ENCODE measurements at places on chromosomes 12 and 14. TPM values are rescaled to one million over a fixed set of nuclear protein-coding genes. Genes with fewer than 3 reads are reported as not detected.

GRCh38 chr12:49198431-49199155, 9.7 kb upstream of the TUBA1A start:
- DNase-seq: peak; percentile 64

GRCh38 chr14:69088586-69088985, 64.3 kb downstream of the DCAF5 start:
- DNase-seq: no peak

GRCh38 chr12:82650627-82651337, 35.9 kb upstream of the TMTC2 start:
- peak; percentile 45 for DNase-seq

- no peak for DNase-seq
Observed at GRCh38 chr12:69469854-69470188, 367 bp upstream of the FRS2 start.

CAND1 gene
- total RNA-seq: 129 TPM

TGFB3 gene
- 69.4 TPM for total RNA-seq

DPF3 gene
- total RNA-seq: 20.6 TPM

GRCh38 chr12:45775964-45776363, 46.5 kb downstream of the ARID2 start:
- peak; percentile 12 for DNase-seq

DNA sequence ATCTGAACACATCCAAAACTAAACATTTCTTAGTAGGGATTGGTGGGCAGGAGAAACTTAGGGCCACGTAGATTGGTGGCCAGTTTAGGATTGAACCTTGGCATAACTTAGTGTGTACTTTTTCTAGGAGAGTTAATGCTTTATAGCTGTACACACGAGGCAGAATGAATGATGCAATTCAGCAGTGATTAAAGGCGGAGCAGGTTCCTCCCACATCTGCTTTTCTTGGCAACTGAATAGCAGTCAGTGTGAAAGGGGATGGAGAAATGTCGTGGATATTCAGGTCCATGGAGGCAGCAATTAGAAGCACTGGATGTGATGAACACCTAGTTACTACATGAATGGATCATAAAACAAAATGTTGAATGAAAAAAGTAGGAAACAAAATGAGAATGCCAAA, 493.8 kb downstream of the FUT8 start:
- no peak for DNase-seq

DDX47 gene
- total RNA-seq: 71.2 TPM

DNA sequence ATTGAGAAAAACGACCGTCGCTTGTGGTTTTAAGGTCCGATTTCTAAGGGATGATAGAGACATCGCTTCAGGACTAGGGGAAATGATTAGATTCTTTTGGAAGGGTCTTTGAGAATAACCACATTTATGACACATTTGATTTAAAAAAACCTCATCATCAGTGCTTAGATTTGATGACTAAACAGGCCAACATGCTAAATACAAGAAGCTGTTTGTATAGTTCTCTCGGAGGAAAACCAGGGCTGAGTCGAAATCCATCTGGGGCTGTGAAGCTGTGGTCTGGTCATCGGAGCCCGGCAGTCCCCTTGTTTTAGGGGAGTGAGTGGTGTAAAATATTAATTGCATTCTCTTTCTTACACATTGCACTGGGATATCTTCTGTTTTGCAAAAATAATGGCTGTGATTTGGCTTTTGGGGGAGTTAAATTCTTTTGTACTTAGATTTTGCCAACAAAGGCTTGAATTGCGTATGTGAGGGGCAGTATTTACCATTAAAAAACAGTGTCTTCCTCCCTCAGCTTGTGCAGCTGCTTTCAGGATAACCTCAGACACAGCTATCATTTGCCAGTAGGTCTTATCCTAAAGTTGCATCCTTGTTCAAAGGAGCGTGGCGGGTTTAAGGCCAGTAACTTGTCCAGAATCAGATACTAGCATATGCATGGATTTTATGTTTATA, 550 bp downstream of the GNG2 start:
- peak; percentile 50 for DNase-seq

ASPG gene
- 0.82 TPM for total RNA-seq

DNA sequence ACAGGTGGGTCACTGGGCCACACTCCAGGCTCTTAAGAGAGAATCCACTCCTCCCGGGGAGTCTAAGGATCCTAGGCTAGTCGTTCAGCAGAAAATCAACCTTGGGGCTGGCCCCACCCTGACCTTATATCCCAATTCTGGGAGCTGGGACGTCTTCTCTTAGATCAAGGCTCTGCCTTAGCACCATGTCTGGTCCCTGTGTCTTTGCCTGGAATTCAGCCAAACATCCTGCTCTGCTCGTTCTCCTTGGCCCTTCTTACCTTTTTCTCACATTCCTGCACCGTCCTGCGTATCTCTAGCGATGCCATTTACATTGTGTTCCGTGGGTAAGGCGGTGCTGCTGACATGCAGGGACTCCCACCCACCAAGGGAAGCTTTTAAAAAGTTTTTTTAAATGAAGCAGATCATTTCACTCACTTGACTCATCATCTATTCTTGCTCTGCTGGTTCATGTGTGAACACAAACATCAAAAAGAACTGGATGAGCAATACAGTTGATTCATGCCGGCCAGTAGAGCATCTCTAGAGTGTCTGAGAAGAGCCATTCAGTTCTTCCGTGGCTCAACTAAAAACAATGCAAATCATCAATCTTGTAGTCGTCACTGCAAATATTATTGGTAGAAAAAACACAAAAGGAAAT, 50.2 kb downstream of the KCNK13 start:
- DNase-seq: no peak

CDKL1 gene
- 5.5 TPM for total RNA-seq

- no peak for DNase-seq
Observed at GRCh38 chr14:89144642-89145041, 272.4 kb downstream of the FOXN3 start.

STON2 gene
- 91.2 TPM for total RNA-seq

DNA sequence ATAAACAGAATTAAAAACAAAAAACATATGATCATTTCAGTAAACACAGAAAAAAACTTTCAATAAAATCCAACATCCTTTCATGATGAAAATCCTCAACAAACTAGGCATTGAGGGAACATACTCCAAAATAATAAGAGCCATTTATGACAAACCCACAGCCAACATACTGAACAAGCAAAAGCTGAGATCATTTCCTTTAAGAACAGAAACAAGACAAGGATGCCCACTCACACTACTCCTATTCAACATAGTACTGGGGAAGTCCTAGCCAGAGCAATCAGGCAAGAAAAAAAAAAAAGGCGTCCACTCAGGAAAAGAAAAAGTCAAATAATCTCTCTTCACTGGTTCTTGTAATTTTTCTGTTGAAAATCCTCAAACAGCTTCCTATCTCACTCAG, 30.1 kb downstream of the MRPL42 start:
- DNase-seq: no peak

GRCh38 chr14:97331526-97331925, 534.3 kb downstream of the VRK1 start:
- no peak for DNase-seq

TESPA1 gene
- 0.92 TPM for total RNA-seq

- DNase-seq: no peak
Observed at GRCh38 chr14:104425763-104426646, 153.6 kb upstream of the C14orf180 start.

DNA sequence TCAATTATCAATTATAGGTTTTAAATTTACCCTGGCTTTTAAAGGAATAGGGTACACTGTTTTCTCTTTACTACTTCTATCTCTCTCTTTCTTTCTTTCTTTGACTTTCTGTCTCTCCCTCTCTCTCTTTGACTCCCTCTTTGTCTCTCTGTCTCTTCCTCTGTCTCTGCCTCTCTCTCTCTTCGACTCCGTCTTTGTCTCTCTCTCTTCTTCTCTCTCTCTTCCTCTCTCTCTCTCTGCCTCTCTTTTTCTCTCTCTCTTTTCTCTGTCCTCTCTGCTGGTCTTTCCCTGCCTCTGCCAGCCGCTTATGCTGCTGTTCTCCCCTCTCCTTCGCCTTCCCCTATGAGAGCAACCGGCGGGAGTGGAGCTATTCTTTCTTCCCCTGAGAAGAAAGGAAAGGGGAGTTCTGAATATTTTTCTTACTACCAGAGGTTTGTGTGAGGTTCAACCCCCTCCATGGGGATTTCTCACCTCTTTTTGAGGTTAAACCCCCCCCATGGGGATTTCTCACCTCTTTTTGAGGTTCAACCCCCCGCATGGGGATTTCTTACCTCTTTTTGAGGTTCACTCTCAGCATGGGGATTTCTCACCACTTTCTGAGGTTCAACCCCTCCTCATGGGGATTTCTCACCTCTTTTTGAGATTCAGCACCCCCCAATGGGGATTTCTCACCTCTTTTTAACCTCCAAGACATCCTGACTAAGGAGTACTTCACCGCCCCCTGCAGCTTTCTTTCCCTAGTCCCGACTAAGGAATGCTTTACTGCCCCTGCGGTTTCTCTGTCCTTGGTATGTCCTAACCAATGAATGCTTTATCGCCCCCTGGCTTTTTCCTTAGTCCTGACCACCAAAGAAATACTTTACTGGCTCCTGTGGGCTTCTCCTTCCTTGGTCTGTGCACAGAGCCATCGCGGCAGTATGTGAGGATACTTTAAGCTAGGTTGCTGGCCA, 27.4 kb upstream of the DDHD1 start:
- DNase-seq: no peak

GRCh38 chr12:78824918-78825317, 39.7 kb upstream of the SYT1 start:
- DNase-seq: no peak

- DNase-seq: no peak
Observed at GRCh38 chr12:66699738-66700482, 21.0 kb upstream of the GRIP1 start.

DNA sequence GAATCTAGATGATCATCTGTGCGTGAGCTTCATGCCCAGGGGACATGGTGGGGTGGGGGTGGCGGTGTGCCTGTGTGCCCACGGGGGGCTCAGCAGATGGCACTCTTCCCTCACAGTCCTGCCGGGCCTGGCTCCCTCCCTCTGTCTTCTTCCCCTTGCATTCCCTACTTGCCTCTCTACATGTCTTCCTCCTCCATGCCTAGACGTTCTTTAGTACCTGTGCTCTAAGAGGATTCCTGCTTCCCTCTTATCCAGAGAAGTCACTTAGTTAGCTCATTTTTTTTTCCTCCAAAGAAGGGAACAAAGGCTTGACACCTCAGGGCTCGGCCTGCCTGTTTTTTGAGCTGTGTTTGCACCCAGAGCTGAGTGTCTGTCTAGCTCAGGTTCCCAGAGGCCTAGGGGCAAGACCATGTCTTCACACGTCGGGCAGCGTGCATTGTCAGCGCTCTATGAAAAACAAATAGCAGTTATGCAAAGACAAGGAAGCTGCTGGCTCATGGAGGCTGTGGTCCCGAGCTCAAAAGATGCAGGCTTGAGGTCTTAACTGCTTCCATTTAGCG, 48.8 kb downstream of the NINJ2 start:
- DNase-seq: peak; percentile 57

DNA sequence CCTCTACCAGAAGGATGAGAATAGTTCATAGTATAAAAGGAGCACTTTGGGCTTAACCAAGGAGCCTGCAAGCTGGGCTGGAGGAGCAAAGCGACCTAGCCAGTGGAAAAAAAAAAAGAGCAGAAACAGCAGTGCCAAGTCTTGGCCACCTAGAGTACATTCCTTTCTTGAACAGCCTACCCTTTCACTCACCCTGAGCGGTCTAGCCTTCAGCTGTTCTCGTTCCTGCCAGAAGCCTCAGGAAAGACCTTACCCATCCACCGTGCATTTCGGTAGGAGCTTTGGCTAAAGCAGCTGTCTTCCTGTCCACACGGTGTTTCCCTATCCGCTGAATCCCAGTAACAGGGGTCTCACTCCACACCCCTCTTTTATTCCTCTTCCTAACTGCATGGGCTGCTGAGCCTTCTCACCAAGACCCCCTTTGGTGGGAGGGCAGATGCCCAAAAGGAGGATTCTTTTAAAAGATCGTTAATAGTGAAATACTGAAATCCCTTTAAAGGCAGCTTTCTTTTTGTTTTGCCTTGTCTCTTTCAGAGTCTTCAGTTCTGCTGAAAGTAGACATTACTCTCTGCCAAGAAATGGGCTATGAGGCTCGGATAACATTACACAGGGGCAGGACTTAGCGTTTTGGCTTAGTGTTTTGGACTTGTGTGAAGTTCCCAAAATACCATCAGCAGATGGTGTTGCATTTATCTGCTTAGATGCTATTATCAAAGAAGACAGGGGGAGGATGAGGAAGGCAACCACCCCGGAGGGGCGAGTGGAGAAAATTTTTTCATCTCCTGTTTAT, 88.5 kb upstream of the METAP2 start:
- DNase-seq: peak; percentile 92

- DNase-seq: peak; percentile 35
Observed at GRCh38 chr12:120115692-120116440, 687 bp downstream of the RAB35 start.

RAB15 gene
- 4.9 TPM for total RNA-seq

DNA sequence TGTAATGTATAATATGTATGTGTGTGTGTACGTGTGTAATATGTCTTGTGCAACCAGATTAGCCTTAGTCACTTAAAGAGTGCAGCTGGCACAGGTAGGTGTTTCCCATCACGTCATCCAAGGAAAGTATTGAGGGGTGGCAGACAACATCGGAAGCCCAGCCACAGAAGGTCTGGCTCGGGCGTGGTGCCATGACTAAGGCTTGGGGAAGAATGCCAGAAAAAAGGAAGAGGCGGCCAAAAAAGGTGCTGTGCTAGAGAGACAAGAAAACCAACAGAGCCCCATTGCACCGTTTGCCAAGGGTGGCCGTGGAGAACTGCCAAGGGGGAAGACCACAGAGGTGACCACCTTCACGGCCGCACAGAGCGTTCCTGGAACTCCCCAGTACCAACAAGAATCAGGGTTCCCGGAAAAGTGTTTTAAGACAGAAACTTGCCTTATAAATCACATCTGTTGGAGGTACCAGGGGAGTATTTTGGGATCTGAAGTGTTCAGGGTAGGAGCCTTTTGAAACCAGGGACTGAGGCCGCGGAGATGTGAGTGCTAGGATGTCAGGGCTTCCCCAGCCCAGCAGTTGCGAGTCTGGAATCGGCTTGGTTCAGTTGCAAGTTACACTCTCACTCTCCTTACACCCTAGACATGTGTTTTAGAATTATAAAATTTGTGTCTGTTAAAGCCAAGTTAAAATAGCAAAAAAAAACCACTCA, 131.2 kb upstream of the DYRK2 start:
- peak; percentile 48 for DNase-seq

GRCh38 chr12:132773077-132773955, 11.7 kb upstream of the ANKLE2 start:
- DNase-seq: no peak

GRCh38 chr12:52043386-52044212, 7.6 kb upstream of the NR4A1 start:
- peak; percentile 73 for DNase-seq

GRCh38 chr12:76277480-76277879, 70.7 kb downstream of the BBS10 start:
- DNase-seq: no peak
